ENCODE measurements at places on chromosomes 6 and 20.

DNA sequence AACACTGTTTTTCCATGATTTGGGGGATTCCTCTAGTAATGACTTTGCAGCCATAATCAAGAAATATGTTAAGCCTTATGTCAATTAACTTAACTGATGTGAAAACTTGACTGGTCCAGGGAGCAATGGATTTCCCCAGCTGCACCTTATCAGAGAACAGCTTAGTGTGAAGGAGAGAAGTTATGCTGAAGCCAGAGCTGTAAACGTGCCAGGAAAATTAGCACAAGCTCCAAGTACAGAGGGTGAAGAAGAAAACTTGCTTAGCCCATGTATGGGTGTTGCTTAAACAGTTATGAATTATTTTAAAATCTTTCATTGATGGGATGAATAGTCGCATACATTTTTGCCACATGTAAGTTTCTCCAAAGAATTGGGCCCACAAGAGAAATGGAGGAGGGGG, 214.9 kb upstream of the RNF217 start:
- DNase-seq, result no peak

GRCh38 chr6:56853541-56853940, 101.4 kb upstream of the BEND6 start:
- no peak for DNase-seq

- no peak for DNase-seq
Observed at GRCh38 chr20:50096237-50096636, 16.7 kb downstream of the UBE2V1 start.

DNA sequence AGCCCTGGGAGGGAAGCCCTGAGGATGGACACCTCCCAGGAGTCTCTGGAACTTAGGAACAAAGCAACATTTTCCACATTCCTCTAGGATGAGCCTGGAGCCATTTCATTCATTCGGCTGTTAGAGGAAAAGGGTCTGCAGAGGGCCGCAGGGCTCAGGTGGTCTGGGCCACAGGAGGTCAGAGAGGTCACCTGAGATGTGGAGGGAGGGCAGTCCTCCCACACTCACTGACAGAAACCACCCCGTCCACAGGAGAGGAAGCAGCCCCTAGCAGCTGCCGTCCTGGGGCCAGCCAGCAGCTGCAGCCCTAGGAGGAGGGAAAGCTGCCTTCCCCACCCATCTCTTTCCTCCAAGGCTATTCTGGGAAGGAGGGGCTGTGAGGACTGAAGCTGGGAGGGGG, 207.0 kb downstream of the CDC5L start:
- DNase-seq, result no peak

GRCh38 chr20:34675561-34675960, 1.3 kb downstream of the PIGU start:
- no peak for DNase-seq

DNA sequence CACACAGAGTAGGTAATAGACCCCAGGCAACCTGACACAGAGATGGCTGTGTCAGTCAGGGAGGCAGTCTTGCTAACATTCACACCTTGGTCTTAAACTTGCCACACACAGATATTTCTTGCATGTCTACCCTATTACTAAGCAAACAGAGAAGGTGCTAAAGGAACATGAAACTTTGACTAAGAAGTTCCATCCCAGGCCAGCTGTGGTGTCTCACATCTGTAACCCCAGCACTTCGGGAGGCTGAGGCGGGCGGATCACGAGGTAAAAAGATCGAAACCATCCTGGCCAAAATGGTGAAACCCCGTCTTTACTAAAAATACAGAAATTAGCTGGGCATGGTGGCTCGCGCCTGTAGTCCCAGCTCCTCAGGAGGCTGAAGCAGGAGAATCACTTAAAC, 222.4 kb upstream of the JARID2 start:
- no peak for DNase-seq

DNA sequence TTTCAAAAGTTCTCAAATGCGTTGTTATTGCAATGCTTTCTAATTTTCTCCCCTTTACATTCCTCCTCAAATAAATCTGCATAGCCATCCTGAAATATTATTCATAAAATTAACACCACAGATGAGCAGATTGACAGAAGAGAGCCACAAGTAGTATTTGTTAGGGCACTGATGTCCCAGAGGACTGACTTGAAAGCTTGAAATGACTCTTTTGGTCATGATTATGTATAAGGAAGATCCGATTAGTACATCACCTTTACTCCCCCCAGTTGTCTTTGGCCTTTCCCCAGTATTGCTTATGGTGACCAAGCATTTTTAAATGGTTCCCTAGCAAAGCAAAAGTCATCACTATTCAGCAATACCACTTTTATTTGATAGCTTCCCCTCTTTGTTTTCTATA, 187.6 kb downstream of the ADAT2 start:
- DNase-seq, result no peak

DNA sequence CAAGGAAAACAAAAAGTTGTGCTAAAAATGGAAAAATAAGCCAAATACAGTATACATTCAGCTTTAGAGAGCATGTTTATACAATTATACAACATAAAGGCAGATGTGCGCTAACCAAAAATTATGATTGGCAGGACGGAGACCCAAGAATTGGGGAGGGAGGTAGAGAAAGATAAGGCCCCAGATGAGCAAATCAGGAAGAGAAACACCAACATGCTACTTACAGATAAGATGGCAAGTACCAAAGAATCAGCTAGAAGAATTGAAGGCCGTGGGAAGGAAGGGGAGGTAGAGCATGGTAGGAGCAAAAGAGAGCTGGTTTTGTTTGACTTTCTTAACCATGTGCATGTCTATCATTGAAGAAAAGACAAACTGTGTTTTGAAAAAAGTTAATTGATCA, 45.4 kb downstream of the PRND start:
- no peak for DNase-seq

GRCh38 chr6:16717275-16717942, 43.9 kb downstream of the ATXN1 start:
- DNase-seq, result no peak

DNA sequence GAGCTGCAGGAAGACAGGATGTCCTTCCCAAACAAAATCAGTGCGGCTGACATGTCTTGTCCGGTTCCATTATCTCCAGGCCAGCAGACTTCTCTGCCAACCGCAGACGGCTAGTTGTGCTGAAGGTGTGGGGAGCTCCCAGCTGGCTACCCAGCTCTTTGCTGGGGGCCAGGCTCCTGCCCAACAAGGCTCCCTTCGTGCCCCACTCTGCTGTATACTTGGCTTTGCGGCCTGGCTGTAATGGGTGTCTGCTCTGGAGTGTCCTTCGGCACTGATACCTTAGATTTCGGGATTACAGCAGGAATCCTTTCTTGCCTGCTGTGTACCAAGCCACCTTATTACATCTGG, 48.7 kb upstream of the IRF4 start:
- no peak for DNase-seq

DNA sequence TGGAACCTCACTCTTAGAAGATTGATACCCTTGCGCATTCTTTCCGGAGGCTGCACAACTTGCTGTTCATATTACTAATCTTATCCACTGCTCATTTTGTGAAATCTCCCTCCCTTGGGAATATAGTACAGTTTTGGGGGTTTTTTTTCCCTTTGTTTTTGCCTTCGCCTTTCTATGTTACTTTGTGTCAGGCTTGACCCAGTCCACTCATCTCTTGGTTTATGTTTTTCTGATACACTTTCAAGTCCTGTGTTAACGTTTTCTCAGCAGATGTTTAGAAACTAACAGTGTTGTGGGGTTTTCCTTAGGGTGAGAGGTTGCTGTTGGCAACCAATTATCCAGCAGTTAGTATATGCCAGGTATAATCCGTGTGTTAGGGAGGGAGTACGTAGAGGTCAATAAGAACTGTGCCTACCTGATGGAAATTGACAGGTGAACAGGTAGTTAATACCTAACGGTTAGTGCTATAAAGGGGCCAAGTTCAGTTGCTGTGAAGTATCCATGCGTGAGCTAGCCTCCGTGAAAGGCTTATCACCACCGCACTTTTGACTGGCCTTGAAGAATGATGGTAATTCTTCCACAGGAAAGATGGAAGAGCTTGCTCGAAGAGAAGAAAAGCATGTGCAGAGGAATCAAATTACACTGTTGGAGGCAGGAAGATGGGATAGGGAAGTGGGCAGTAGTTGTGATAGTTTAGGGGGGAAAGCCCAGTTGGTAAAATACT, 1.4 kb downstream of the NFYA start:
- no peak for DNase-seq

DNA sequence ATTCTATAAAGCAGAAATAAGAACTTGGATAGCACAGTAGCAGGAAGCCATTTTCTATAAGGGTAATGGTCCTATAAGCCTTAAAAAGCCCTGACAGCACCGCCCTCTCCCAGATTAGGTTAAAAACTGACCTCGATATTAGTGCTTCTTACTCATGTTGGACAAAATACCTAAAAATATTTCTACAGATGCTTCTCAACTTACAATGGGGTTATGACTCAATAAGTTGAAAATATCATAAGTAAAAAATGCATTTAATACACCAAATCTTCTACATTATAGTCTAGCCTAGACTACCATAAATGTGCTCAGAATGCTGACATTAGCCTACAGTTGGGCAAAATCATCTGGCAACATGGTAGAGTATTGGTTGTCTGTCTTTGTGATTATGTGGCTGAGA, 70.3 kb downstream of the SESN1 start:
- DNase-seq, result no peak

DNA sequence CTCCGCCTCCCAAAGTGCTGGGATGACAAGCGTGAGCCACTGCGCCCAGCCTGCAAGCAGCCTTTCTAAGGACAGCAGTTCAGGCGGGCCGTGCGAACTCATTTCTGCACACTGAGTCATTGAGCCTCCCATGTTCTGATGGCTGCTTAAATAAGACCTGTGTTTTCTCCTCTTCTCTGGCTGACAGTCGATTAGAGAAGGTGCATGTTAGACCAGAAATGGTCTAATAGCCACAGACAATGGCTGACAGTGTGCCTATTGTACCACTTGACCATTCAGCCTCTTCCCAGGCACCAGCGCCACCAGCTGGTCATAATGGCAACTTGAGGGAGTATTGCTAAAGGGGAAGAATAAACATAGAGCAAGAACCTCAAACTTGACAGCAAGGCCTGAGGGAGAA, 6.2 kb downstream of the CST11 start:
- no peak for DNase-seq

GRCh38 chr6:157530126-157530525, 149.1 kb downstream of the ZDHHC14 start:
- no peak for DNase-seq

DNA sequence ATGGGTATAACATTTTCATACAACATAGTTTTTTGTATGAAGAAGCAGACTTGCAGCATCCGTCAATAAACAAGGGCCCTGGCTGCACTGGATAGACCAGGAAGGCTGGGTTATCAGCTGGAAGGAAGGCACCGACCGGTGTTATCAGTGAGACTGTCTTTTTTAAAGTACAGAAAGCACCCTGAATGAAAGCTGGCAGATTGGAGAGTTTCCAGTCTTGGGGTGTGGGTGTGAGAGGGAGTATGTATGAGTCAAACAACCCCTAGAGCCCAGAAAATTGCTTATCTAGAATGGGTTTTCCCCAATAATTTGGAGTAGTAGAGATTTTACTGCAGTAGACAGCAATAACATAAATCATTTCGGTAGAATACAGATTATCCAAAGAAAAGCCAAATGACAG, 42.4 kb downstream of the TXLNB start:
- peak; percentile 24 for DNase-seq

DNA sequence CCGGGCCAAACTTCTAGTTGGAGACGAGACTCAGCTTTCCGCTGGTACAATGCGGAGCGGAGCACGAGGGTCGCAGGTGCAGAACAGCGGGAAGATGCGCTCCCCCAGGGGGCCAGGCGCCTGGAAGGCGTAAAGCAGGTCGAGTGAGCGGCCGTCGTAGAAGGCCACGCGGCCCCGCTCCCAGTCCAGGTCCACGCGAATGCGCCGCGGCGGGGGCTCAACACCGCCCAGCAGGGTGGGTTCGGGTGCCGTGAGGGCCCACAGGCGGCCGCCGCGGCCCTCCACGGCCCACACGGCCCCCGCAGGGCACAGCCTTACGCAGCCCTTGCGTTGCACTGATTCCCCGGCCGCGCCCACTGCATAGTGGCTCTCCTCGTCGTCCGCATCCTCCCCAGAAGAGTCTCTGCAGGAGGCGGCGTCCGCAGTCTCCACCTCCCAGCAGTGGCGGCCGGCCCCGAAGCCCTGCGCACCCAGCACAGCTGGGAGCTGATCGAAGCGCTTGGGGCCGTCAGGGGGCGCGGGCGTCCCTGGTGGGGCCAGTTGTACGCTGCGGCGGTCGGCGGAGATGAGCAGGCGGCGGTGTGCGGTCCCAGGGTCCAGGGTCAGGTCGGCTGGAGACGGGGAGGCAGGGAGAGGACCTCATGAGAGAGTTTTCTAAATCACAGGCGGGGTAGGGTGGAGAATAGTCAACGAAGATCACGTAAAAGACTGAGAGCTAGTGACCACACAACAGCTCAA, 4.3 kb downstream of the PPP1R11 start:
- DNase-seq, result no peak

DNA sequence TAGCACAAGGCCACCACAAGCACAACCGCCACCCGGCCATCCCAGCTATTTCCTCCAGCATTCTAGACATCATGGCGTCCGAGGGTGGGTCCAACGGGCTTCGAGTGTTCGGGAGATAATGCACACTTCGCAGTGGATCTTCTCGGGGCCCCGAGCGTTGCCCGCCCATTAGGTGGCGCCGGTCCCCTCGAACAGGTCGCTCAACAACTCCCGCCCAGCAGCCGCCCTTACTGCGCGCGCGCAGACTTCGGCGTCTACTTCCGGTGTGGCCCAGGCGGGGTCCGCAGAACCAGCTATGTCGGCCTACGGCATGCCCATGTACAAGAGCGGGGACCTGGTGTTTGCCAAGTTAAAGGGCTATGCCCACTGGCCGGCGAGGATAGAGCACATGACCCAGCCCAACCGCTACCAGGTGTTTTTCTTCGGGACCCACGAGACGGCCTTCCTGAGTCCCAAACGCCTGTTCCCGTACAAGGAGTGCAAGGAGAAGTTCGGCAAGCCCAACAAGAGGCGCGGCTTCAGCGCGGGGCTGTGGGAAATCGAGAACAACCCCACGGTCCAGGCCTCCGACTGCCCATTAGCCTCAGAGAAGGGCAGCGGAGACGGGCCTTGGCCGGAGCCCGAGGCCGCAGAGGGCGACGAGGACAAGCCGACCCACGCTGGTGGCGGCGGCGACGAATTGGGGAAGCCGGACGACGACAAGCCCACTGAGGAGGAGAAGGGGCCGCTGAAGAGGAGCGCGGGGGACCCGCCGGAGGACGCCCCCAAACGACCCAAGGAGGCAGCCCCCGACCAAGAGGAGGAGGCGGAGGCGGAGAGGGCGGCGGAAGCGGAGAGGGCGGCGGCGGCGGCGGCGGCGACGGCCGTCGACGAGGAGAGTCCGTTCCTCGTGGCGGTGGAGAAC, at the start of gene HDGFL1:
HDGFL1 (plus strand) TSS at position 286 of the 904 bp plus-strand sequence; CDS start at position 296, 10 bp downstream.
- no peak for DNase-seq

GRCh38 chr6:154292855-154293519, 63.6 kb downstream of the IPCEF1 start:
- DNase-seq, result no peak

All from stimulated activated CD4-positive, alpha-beta T cell treated with anti-CD3 and anti-CD28 coated beads, Interleukin-1b, Interleukin-23, amount 100 ng/mL, for 1 hour (primary cell).